CD4-positive, alpha-beta T cell treated with Interleukin-21 for 1 hour (primary cell): ENCODE measurements at places on chromosomes 5 and 9.

DNA sequence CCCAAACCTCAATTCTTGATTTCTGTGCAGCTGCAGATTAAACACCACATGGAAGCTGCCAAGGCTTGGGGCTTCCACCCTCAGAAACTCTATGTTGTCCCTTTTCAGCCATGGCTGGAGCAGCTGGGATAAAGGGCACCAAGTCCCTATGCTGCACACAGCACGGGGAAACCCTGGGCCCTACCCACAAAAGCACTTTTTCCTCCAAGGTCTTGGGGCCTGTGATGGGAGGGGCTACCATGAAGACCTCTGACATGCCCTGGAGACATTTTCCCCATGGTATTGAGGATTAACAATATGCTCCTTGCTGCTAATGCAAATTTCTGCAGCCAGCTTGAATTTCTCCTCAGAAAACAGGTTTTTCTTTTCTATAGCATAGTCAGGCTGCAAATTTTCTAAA lies 41.8 kb upstream of the CDH9 start:
- no peak for DNase-seq

- no peak for DNase-seq
These were observed 5.9 kb downstream of the PDLIM7 start for GRCh38 chr5:177491429-177491945.

- DNase-seq, result no peak
These were observed 189.3 kb downstream of the PAPPA start for GRCh38 chr9:116342941-116343340.

DNA sequence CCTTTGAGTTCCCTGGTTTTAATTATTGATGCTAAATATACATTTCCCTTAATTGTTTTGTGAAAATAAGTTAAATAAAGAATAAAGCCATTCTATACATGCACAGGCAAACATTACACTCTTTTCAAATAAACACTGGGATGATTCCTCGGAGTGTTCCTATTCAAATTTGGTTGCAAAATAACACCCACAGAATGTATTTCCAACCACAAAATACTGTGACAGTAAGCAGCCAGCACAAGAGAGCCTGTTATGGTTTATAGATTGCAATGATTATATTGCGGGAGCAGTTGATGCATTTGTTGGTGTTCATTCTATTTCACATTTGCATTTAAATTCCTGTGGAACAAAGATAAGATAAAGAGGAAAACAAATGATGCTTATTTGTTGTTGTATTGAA lies 632.6 kb upstream of the WWC1 start:
- no peak for DNase-seq

- DNase-seq, result no peak
These were observed 237.0 kb downstream of the SYK start for GRCh38 chr9:91038483-91039124.

GRCh38 chr5:128426090-128426534 lies 111.9 kb downstream of the FBN2 start:
- DNase-seq, result no peak

DNA sequence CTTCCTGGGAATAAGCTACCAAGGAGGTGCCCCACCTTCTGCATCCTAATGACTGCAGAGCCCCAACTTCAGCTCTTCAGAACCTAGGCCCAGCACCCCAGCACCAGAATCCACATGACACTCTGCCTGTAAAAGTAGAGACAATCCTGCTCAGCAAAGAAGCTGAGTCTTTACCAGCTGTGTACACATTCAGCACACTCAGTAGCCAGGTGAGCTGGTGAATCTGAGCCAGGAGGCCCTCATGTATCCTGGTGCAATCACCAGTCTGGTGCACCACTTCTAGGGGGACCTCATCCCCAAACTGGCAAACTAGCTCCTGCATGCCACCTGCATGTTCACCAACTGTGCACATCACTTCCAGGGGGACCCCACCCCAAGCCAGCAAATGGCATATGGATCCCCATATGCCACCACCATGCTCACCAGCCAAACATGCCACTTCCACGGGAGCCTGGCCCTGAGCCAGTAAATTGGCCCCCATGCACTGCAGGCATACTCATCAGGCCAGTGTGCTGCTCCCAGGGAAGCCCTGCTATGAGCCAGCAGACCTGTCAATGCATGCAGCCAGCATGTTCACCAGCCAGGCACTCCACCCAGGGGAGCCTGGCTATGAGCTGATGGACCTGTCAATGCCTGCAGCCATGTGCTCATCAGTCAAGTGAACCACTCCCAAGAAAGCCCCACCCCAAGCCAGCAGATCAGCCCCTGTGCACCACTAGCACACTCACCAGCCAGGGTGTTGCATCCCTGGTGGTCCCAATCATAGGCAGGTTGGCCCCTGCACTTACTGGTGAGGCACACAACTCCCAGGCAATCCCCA lies 15.6 kb upstream of the BTNL9 start:
- DNase-seq, result no peak

DNA sequence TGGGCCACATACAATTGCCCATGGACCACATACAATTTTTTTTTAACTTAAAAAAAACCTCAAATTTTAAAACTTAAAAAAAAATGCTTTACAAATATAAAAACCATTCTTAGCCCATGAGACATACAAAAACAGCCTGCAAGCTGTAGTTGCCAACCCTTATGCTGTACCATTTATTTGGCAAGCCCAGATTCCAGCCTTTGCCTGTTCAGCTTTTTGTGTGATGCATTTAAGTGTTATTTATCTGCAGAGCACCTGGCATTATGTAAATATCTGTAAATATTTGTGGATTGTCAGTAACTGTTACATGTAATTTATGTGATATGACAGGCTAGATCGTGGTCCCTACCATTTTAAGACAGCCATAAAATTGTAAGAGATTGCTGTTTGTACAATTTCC lies 32.6 kb downstream of the HEXB start:
- no peak for DNase-seq

DNA sequence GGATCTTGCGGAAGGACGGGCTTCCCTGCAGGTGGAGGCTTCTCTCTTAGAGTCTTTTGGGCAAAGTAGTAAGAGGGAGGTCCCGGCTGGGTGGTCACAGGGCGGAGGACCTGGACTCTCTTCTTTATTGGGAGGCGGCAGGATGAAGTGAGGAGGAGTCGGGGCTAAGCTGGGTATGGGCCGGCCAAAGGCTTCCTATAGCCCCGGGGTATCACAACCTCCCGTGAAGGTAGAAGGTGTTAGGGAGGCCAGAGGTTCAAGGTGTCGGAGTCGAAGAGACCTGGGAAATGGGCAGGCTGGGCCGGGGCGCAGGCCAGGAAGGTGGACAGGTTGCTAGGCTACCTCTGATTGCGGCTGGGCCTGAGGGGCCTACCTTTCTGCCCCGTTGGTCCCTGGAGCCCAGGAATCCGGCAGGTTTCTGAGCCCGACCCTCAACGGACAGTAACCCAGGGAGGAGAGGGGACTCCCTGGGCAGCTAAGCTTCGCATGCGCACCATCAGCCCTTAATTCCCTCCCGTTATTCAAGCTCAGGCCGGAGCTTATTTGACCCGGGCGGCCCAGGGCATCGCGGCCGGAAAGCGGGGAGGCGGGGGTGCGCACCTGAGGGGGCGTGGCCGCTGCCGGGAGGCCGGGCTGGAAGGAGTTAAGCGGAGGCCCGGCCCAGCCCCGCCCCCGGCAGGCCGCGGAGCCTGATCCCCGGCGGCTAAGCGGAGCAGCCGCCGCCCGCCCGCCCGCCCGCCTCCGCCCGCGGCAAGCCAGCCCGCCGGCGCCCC lies at the start of gene TESK1:
TESK1 (plus strand) TSS at position 685 of the 773 bp plus-strand sequence. CDS start 358 bp downstream, outside the sequence.
- peak; percentile 85 for DNase-seq

DNA sequence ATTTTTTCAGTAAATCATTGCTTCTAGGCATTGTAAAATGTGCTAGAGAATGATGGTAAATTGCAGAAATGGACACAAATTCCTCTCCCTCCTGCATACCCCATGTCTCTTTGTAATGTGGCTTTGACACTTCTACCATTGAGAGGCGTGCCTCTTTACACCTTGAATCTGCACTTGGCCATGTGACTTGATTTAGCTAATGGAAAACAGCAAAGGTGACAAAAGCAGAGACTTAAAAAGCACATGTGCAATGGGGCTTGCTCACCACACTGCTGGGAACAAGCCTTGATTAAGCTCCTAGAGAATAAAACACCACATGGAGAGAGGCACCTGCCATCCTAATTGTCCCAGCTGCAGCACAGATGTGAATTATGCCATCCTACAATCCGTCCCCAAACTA lies 69.9 kb upstream of the NAA35 start:
- peak; percentile 27 for DNase-seq

- no peak for DNase-seq
These were observed 106.1 kb downstream of the UBE2R2 start for GRCh38 chr9:33923079-33923478.

DNA sequence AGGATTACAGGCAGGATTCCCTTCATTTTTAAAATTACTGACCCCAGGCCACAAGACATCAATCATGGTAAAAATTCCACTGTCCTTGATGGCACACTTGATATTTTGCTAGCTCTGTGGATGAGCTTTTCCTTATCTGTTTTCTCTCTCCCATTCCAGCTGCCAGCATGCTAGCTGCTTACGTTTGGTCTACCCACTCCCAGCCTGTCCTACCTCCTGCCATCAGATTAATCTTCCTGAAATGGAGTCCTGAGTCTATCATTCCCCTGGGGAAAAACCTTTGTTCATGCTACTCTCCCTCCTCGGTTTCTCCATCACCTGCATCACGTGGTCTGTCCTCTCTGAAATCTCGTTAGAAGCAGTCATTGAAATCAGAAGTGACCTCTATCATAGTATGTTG lies 108.9 kb downstream of the F2RL2 start:
- DNase-seq, result no peak
